Astrocyte of the cerebellum (primary cell): ENCODE measurements at places on chromosomes 2 and 18.

- DNase-seq = no peak
These were observed 96.4 kb downstream of the ITGB1BP1 start for GRCh38 chr2:9326975-9327374.

DNA sequence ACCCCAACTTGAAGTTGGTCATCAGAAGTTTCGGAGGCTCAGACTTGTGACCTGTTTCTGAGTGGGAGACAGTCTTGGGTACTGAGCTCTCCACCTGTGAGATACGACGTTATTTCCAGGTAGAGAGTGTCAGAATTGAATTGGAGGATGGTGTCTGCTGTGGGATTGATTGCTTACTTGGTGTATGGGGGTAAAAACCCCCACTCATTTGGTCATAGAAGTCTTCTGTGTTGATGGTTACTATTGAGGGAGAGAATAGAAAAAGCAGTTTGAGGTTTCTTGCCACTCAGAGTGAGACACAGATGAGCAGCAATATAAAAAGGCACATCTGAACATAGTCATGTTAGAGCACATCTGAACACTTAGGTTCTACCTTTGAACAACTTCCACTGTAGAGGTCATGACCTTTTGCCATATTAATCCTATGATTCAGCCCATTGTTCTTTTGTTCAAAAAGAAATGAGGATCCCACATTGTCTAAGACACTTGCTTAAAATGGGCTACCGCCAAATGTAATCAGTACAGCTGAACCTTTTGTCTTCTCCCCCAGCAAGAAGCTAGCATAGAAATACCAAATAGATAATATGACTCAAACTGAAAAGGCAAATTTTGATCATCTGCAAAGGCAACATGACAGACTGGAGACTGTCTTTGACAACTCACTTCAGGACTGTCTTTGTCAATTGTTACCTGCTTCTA is 73.3 kb downstream of the NAB1 start:
- DNase-seq = no peak

DNA sequence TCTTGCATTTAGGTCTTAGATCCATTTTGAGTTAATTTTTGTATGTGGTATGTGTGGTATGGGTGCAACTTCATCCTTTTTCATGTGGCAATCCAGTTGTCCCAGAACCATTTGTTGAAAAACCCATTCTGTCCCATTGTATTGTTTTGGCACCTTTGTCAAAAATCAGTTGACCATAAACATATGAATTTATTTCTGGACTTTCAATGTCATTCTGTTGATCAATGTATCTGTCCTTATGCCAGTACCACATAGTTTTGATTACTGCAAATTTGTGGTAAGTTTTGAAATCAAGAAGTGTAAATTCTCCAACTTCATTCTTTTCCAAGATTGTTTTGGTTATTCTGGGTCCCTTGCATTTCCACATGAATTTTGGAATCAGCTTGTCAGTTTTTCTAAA is 16.6 kb upstream of the ZNF396 start:
- DNase-seq = no peak

DNA sequence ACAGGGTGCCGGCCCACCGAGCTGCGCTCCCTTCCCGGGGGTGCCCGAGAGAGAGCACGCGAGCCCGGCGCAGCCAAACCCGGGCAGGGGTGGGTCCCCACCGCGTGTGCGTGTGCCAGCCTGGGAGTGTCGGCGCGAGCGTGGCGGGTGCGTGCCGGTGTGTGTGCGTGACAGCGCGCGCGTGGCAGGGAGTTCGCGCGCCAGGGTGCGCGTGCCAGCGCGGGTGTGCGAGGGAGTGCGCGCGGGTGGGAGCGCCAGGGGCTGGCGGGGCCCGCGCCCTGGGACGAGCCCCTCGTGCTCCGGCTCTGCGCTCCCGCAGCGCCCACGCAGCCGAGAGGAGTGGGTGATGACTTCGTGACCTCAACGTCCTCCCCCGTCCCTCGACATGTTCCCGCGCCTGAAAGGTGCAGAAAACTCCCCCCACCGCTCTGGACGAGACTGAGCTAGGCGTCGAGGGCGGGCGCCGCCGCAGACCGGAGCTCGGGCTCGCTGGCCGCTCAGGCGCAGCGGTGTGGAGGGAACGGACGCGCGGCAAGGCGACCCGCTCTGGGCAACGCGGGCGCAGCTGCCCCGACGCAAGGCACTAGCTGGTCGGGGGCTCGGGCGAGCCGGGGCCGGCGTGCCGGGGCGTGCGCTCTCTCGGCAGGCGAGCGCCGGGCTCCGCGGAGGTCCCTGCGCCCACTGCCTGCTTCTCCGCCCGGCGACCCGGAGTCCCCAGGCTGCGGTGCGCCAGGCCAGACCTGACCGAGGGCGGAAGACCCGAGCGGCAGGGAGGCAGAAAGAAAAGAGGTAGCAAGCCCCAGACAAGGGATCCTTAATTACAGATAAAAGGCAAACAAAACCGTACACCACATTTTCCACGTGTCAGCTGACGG is 582.8 kb downstream of the ZEB2 start:
- no peak for DNase-seq

- DNase-seq = no peak
These were observed 62.7 kb downstream of the SP110 start for GRCh38 chr2:230156782-230157699.

- DNase-seq = no peak
These were observed 171.6 kb downstream of the VAPA start for GRCh38 chr18:10085416-10085815.

- peak; percentile 96 for DNase-seq
These were observed 27.0 kb upstream of the MGAT4A start for GRCh38 chr2:98757904-98758421.

DNA sequence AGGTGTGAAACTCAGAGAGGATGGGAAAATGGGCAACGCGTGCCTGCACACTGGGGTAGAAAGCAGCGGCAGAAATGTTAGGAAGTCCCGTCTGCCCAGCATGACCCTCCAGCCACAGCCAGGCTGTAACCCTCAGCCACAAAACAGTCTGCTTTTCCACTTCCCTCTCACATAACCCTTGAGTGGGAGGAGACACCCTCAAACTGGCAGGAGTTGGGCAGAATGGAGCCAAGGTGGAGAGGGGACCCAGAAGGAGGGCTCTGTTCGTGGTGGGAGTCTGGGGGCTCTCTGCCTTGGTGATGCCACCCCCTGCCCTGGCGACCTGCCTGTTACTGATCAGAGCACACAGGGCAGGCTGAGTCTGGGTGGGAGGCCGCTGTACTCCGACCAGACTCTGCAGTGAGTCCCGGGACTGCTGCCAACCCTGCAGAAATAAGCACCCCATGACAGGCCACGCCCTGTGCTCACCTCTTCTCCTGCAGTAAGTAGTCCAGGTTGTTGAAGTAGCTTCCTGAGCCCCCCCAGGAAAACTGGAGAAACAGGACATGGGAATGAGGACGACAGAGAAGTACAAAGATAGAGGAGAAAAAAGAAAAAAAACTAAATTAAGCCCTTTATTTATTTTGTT is 16.0 kb downstream of the FAM178B start:
- DNase-seq = no peak

DNA sequence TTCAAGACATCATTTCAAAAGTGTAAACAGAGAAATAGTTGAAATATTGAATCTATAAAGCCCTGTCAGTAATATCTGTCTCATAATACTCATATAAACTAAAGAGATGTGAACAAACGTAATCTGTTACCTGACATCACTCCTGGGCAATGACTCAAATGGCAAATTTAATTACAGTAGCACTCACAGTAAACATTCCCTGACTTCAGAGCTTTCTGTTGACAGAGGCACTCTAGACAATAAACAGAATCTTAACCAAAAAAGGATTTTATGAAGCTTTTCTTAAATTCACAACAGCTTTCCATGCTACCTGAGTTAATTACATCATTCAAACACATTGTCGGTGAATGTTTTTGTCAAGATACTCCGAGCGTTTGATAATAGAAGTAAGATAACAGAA is 128.1 kb upstream of the PDE1A start:
- no peak for DNase-seq

DNA sequence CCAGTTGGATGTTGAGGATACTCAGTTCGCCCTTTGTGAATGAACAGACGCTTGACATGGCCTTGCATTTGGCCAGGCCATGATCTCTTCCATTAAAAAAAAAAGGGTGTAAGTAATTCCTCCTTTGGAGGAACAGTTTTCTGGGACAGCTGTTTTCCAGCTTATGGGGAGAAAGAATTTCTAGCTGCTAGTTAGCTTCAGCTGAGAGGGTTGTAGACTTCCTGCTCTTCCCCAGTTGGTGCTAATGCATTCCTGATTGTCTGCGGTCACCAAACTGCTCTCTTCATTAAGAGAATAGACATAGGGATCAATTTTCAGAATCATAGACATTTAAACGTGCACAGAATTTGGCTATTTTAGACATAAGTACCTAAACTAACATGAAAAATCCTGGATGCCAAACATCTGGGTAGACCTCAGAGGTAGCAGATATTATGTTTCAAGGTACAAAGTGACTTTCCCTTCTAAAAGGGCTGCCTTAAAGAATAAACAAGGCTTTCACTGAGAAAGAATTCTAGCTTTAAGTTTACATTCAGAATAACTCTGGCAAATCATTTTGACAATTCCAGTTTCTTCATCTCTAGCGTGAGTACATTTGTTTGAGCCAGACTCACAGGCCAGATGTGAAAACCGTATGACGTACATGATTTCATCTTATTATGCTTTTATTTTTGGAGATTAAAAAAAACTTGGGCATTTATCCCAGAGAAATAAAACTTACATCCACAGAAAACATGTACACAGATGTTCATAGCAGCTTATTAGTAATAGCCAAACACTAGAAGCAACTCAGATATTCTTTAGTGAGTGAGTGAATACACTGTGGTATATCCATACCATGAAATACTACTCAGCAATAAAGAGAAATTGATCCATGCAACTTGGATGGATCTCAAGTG is 71.2 kb downstream of the MAIP1 start:
- DNase-seq = no peak

DNA sequence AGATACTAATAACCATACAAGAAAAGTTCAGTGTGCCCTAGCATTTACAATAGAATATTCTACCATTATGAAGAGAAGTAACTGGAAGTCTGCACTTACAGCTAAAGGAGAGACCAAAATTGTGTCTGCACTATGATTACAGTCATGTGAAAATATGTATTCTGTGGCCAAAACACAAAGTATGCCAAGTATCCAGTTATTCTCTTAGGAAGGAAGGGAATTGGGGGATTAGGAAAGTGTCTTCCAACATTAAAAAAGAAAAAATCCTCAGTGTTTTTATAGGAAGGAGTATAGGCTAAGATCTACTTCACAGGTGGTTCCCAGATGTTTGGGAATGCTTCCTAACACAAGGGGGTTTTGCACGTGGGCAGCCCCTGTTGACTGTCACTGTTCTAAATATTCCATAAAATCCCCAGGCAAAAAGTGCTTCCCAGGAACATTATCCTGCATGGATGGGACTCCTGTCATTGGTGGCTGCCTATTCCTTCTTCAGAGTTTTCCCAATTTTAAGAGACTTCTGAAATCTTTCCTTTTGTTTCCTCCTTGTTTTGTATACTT is 180.2 kb upstream of the KLHL29 start:
- DNase-seq = no peak

GRCh38 chr2:25190536-25190935 is 22.2 kb upstream of the POMC start:
- DNase-seq = no peak

DNA sequence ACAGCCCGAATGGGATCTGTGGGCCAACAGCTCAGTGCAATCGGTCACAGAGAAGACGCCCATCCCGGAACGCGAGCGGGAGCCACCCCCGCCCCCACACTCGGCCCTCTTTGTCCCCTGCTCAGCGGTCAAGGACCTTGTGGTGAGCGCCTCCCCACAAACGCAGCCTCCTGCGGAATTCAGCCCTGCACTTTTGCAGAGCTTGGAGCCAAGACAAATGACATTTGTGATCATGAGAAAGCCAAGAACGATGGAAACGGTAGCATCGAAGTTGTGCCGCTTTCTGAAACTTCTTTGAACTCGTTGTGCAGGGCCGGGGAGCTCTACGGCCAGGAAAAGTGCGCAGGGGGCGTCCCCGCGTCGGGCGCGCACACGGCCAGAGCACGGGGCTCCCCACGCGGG is 6.7 kb upstream of the SALL3 start:
- no peak for DNase-seq

GRCh38 chr2:108223573-108223972 is 16.2 kb upstream of the SULT1C3 start:
- DNase-seq = no peak

DNA sequence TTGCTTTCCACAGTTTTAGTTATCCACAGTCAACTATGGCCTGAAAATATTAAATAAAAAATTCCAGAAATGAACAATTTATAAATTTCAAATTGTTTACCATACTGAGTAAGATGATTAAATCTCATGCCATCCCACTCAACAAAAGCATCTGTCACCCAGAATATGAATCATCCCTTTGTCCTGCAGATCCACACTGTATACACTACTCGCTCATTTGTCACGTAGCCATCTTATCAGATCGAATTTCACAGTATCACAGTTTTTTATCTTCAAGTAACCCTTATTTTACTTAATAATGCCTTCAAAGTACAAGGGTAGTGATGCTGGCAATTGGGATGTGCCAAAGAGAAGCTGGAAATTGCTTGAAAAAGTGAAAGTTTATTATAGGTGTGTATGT is 291.8 kb upstream of the LRATD1 start:
- DNase-seq = no peak

- no peak for DNase-seq
These were observed 2.1 kb upstream of the SIX3 start for GRCh38 chr2:44939106-44940048.

DNA sequence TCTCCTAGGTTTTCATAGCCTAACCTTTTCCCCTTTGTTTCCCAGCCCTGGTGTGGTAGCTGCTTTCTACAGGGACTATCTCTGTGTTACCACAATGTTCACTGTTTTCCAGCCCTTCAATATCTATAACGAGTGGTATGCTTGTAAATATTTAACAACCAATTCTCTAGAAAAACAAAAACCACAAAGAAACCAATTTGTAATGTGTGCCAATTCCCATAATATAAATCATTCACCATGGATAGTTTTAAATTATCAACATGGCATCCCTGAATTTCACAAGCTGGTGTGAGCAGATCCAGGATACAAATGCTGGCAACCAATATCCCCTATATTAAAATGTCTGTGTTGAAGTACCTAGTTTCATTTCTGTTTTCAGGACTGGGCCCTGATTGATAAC is 207.5 kb upstream of the FBXO11 start:
- DNase-seq = no peak

GRCh38 chr2:195945056-195945455 is 123.6 kb downstream of the DNAH7 start:
- no peak for DNase-seq

DNA sequence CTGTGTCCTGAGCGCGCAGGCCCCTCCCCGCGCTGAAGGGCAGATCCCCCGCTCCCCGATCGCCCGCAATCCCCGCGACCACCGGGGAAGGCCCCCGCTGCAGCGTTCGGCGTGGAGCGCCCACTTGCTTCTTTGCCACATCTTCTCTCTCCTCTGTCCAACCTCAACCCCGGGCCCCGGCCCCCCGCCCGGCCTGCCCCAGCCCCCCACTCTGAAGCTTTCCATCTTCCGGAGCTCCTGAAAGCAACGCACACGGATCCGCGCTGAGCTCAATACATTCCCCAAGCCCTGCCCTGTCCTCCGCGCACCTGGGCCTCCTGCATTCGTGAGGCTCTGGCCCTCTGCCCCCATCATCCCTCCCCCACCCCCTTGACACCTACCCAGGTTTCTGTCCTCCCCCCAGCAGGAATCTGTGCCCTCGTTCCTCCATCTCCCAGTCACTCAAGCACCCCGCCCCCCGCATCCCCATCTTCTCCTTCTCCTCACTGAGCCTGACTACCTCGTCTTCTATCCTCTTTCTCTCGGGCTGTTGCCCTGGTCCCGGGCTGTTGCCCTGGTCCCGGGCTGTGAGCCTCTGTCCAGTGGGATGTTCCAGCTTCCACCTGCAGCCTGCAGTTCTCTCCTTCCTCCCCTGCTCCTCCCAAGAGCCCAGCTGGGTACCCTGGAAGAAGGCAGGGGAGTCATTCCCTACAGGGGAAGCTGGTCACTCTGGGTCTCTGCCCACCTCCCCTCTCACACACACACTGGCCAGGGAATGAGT is 7.8 kb downstream of the SPEG start:
- DNase-seq = no peak
